AG09319 (cell line): ENCODE measurements at places on chromosomes 6 and 20.

- DNase-seq, result no peak
These were observed 146.8 kb upstream of the PMEPA1 start for GRCh38 chr20:57856658-57857057.

- no peak for DNase-seq
These were observed 58.5 kb downstream of the DLL1 start for GRCh38 chr6:170232186-170233002.

DNA sequence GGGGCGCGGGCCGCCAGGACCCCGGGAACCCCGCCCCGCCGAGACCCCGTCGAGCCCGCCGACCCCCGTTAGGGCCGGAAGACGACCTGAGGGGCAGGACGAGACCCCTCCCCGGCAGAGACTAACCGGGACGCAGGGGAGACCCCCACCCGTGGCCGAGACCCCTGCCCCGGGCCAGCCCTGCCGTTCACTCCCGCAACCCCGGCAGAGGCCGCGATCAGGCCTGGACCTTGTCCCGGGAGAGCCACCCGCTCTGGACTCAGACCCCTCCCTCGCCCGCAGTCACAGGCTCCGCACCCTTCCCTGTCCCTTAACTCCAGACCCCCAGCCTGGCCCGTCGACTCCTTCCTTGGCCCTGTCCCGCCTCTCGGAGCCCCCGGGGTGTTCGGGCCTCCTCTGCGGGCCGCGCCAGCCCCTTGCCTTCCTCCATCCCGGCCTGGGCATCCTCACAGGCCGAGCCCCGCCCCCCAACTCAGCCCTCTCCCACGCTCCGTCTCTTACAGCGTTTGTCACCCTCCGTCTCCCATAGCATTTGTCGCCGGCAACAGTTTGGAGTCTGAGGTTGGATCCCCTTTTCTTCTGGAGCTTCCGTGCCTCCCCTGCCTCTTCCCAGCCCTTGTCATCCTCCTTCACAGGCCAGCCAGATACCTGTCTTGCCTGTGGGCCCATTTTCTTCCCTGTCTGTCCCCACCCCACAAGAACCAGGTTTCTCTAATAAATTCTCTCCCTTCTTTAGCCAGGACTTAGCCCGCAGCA, 569 bp downstream of the TCEA2 start:
- DNase-seq, result no peak

DNA sequence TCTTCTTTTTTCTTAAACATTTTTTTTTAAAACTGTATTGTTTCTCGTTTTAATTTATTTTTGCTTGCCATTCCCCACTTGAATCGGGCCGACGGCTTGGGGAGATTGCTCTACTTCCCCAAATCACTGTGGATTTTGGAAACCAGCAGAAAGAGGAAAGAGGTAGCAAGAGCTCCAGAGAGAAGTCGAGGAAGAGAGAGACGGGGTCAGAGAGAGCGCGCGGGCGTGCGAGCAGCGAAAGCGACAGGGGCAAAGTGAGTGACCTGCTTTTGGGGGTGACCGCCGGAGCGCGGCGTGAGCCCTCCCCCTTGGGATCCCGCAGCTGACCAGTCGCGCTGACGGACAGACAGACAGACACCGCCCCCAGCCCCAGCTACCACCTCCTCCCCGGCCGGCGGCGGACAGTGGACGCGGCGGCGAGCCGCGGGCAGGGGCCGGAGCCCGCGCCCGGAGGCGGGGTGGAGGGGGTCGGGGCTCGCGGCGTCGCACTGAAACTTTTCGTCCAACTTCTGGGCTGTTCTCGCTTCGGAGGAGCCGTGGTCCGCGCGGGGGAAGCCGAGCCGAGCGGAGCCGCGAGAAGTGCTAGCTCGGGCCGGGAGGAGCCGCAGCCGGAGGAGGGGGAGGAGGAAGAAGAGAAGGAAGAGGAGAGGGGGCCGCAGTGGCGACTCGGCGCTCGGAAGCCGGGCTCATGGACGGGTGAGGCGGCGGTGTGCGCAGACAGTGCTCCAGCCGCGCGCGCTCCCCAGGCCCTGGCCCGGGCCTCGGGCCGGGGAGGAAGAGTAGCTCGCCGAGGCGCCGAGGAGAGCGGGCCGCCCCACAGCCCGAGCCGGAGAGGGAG, 580 bp downstream of the VEGFA start:
- peak; percentile 39 for DNase-seq

GRCh38 chr6:89859744-89860143, 30.1 kb downstream of the CASP8AP2 start:
- no peak for DNase-seq
